Effector memory CD4-positive, alpha-beta T cell (primary cell): ENCODE measurements at places on chromosomes 7 and 10.

- H3K4me1 ChIP-seq: peaks cover 10% of the 10 kb centered on the region
- H3K4me3 ChIP-seq: no peak overlapping the region
- DNase-seq: no peak
- H3K27ac ChIP-seq: peak overlapping the region; percentile 60
- H3K36me3 ChIP-seq: no peaks in the 10 kb centered on the region
- H3K27me3 ChIP-seq: no peaks in the 10 kb centered on the region
Observed at GRCh38 chr10:12448340-12448728, 99.0 kb downstream of the CAMK1D start.

GRCh38 chr7:95788258-95788657 is 15.9 kb downstream of the DYNC1I1 start:
- H3K36me3 ChIP-seq: no peaks in the 10 kb centered on the region
- no peak overlapping the region for H3K27ac ChIP-seq
- no peaks in the 10 kb centered on the region for H3K4me1 ChIP-seq
- no peaks in the 10 kb centered on the region for H3K27me3 ChIP-seq
- no peak for DNase-seq
- H3K4me3 ChIP-seq: no peak overlapping the region

DNA sequence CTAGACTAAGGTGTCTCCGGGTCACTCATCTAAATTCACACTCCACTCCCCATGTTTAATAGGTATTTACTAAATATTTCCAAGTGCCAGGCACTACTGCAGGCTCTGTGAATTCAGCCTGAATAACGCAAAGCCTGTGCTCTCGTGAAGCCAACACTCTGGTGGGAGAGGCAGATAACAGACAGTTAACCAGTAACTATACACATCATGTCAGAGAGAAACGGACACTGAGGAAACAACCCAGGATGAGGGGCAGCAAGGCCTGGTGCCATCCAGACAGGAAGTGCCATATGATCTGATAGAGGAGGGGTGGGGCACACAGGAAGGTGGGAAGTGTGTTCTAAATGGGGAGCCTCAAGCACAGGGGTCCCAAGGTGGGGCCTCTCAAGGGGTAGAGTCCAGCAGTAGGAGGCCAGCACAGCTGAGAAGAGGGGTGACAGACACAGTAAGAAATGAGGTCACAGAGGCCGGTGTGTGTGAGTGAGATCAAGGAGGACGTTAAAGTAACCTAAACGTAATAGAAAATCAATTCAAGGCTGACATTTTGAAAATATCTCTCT is 85.3 kb downstream of the LARP4B start:
- no peak overlapping the region for H3K4me3 ChIP-seq
- H3K27me3 ChIP-seq: no peaks in the 10 kb centered on the region
- H3K4me1 ChIP-seq: no peaks in the 10 kb centered on the region
- peaks cover 27% of the 10 kb centered on the region for H3K36me3 ChIP-seq

- H3K36me3 ChIP-seq: no peaks in the 10 kb centered on the region
- H3K4me1 ChIP-seq: no peaks in the 10 kb centered on the region
- no peak for DNase-seq
- H3K27me3 ChIP-seq: no peaks in the 10 kb centered on the region
- H3K27ac ChIP-seq: no peak overlapping the region
Observed at GRCh38 chr7:86372262-86372661, 271.4 kb upstream of the GRM3 start.

DNA sequence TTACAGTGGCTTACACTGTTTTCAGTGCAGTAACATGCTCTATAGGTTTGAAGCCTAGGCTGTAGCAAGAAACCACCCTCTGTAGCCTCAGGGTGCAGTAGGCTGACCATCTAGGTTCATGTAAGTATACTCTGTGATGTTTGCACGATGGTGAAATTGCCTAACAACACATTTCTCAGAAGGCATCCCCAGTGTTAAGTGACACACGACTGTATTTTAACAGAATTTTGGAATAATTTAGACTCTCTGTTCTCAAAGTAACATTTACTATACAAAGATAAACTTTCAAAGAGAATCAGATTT is 44.6 kb upstream of the BHLHA15 start:
- no peak overlapping the region for H3K4me3 ChIP-seq
- H3K4me1 ChIP-seq: no peaks in the 10 kb centered on the region
- H3K36me3 ChIP-seq: peaks cover 8% of the 10 kb centered on the region
- no peak overlapping the region for H3K27ac ChIP-seq

GRCh38 chr7:133819695-133820094 is 307.4 kb upstream of the LRGUK start:
- no peaks in the 10 kb centered on the region for H3K27me3 ChIP-seq
- H3K4me1 ChIP-seq: no peaks in the 10 kb centered on the region
- H3K36me3 ChIP-seq: no peaks in the 10 kb centered on the region
- H3K4me3 ChIP-seq: no peak overlapping the region

GRCh38 chr7:155709453-155709852 is 65.0 kb downstream of the RBM33 start:
- H3K4me3 ChIP-seq: no peak overlapping the region
- H3K4me1 ChIP-seq: no peaks in the 10 kb centered on the region
- DNase-seq: no peak
- no peak overlapping the region for H3K27ac ChIP-seq

DNA sequence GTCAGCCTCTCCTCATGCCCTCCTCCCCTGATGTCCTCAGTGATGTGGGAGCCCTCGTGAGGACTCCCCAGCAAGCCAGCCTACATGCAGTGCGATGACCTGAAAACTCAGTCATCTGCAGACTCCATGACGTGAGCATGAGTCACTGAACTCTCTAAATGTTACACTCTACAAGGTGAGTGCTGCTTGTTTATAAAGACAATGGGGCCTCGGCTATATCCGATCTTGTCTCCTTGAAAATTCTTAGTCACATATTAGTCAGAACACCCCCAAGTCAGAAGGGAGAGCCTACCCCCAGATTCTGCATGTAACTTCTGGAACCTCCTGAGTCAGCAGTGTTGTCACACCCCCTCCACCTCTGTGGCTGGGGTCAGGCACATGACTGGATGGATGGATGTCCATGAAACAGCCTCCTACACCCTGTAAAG is 673.8 kb downstream of the INHBA start:
- no peaks in the 10 kb centered on the region for H3K36me3 ChIP-seq
- no peak for DNase-seq
- no peaks in the 10 kb centered on the region for H3K27me3 ChIP-seq
- H3K4me3 ChIP-seq: no peak overlapping the region
